ENCODE measurements at places on chromosomes 2 and 18.

DNA sequence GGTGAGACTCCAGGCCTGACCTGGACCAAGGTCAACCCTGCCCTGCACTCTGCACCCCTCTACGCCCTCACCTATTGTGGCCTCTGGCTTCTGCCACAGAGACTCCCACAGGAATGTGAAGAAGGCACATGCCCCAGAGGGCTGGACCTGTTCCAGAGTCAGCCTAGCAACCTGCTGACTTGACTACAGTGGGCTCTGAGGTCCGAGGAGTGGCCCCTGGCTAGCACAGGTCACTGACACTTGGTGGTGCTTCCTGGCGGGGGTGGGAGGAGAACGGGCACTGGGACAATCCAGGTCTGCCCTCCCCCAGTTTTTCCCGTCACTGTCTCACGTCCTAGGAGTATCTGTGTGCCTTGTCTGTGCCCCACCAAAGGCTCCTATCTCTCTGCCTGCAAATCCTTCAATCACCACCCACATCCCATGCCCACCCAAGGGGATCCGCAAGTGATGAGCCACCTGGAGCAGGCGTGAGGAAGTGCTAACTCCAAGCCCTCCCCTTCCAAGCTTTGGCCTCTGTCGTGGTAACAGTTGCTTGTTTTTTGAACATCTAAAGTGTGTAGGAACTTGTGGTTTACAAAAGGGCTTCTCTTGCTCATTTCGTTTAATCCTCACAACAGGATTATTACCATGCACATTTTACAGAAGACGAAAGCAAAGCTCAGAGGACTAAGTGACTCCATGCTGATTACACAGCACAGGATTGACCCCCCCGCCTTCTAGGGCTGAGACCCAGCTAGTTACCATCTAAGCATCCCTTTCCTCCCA lies 86.2 kb downstream of the MCFD2 start:
- no peak for DNase-seq

DNA sequence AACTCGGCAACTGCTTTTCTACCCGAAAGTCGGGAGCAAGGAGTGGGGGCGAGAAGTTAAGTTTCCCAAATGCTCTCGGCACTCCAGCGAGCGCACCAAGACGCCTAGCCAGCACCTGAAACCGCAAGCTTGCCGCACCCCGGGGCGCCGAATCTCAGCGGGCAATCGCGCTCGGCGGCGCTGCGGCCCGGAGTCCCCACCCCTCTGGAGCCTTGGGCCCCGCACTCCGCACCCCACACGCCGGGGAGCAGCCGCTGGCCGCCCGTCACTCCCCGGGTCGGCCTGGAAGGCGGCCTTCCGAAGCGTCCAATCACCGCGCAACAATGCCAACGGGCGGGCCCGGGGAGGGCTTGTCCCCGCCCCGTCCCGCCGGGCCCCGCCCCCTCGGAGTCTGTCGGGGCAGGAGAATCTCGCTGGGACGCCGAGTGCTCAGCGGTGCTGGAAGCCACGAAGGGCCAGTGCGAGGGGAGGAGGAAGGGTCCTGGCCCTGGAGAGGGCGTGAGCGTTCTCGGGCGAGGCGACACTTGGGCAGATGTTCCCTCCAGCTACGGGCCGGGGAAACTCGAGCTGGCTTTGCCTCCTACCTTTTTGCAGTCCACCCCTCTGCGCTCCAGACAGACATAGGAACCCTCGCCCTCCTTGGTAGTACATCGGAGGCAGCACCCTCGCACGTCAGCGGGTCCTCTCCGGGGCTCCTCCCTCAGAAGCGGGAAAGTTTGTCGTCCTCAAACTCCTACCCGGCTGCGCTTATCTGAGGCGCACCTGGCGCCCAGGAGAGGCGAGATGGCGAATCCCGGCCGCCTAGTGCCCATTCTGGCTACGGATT lies 1.1 kb upstream of the ZBTB7C start:
- DNase-seq: peak; percentile 83

- no peak for DNase-seq
Observed at GRCh38 chr2:63434024-63435001, 154.0 kb downstream of the WDPCP start.

DNA sequence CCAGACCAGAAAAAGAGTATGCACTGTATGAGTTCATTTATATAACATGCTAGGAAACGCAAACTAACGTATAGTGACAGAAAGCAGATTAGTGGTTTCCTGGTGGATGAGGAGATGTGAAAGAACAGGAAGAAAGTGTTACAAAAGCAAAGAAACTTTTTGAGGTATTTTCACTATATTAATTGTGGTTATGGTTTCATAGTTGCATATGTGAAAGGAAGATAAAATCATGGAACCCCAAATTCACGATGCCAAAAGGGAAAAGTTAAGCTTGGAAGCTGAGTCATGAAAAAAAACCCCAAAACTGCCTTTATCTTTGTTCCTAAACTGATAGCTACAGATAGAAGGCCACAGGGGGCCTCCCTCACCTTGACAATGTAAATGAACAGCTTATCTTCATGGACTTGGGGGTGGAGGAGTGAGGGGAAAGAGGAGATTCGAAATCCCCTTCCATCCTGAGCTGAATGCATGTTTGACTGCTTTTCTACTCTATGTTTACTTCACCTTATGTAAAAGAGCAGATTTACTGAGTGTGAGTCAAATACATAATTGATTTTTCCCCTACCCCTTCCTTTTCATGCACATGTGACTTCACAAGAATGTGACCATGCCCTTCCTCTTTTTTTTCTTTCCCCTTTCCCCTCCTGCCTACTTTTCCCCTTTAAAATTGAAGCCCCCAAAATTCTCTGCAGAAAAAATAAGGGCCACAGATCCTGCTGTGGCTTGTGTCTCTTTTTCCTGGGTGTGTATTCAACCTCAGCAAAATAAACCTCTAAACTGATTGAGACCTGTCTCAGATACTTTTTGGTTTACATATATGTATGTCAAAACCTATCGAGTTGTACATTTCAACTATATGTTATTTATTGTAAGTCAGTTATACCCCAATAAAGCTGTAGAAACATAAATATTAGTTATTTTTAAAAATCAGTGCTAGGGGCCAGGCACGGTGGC lies 100.1 kb upstream of the TLK1 start:
- no peak for DNase-seq

- no peak for DNase-seq
Observed at GRCh38 chr2:189076120-189076519, 101.9 kb downstream of the COL3A1 start.

DNA sequence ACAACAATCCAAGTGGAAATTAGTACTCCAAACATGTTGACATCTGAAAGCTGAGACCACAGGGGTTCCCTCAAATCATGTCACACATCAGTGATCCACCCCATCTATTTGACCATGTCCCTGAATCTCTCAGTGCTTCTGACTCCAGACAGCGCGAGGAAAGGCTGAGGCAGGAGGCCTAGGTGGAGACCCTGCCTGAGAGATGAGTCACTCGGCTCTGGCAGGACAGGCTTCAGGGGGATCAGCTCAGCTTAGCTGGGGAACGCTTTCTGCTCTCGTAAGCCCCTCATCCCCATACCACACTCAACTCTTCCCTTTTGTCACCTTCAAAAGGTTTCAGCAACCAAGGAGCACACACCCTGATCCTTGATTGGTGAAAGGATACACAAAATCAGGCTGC lies 5.8 kb upstream of the FAM228A start:
- no peak for DNase-seq

DNA sequence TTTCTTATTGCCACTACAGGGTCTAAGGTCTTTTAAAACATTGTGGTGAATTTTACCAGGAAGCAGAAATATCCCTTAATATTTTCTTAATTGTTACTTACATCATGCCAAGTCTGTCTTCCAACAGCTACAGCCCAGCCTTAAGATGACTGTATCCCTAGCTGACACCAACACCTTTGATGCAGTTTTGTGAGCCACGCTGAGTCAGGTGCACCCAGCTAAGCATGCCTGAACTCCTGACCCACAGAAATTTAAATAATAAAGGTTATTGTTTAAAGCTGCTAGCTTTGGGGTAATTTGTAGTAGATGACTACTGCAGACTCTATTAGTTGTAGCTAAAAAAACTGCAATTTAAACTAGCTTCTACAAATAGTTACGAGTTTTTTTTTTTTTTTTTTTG lies 1757.9 kb upstream of the LRRTM1 start:
- DNase-seq: no peak

DNA sequence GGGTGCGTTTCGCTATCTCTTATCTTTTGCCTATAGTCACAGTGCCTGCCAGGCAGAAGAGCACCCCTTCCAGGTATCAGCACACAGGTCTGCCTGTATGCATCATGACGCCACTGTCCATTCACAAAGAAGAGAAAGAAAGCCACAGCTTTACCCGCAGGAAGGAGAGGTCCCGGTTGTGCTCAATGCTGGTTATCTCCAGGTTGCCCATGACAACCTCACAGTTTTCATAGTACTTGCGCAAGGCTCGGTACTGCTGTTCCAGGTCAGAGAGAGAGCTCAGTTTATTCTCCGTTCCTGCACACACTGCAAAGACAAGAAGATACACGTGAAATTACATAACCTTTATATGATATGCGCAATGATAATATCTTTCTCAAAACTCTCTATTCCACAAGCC lies 414.0 kb downstream of the ERBB4 start:
- DNase-seq: no peak

- no peak for DNase-seq
Observed at GRCh38 chr2:153106802-153107477, 371.6 kb downstream of the RPRM start.

- no peak for DNase-seq
Observed at GRCh38 chr2:152563764-152564163, 153.5 kb downstream of the PRPF40A start.

GRCh38 chr2:207458582-207458981 lies 71.2 kb upstream of the CREB1 start:
- no peak for DNase-seq

DNA sequence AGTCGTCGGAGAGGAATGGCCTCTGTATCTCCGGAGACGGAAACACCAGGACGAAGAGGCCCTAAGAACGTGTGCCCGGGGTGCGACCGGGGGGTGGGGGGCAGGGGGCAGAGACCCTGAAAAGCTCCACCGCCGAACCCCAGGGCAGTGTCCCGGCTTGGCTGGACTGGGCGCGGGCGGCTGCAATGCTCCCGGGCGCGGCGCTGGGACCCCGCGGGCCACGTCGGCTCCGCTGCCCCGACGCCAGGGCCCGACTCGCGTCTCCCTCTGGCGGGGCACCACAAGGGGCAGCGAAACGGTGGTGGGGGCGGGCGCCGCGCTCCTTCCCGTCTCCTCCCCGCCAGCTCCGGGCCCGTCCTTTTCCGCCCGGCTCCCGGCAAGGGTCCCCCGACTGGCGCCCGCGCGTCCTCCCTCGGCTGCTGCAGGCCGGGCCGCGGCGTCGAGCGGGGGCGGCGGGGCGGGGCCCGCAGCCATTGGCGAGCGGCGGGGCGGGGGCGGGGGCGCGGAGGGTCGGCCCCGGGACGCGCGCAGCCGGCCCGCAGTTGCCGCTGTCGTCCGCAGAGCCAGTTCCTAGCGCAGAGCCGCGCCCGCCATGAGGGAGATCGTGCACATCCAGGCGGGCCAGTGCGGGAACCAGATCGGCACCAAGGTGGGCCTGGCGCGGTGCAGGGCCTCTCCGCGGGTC lies at the start of gene TUBB6:
TUBB6 (plus strand) TSS at position 541 of the 685 bp plus-strand sequence; CDS start at position 593, 52 bp downstream.
- no peak for DNase-seq
